ENCODE measurements at places on chromosomes 12 and 14. TPM values are rescaled to one million over a fixed set of nuclear protein-coding genes. Genes with fewer than 3 reads are reported as not detected.

ITGA7 gene
- not detected for polyA plus RNA-seq

ZNF740 gene
- polyA plus RNA-seq, result 0.90 TPM

SSPN gene
- not detected for polyA plus RNA-seq

IFNG-AS1 gene
- polyA plus RNA-seq, result 4.6 TPM

TAS2R20 gene
- 0.14 TPM for polyA plus RNA-seq

Data from CD4-positive, alpha-beta memory T cell (primary cell).